ENCODE measurements at places on chromosomes 2 and 18. TPM values are rescaled to one million over a fixed set of nuclear protein-coding genes. Genes with fewer than 3 reads are reported as not detected.

Gene CYS1
- total RNA-seq: 2.6 TPM

Gene C2orf92
- total RNA-seq: 2.5 TPM

Gene TNFAIP6
- total RNA-seq: 10.0 TPM

Gene C2orf66
- total RNA-seq: 0.59 TPM

Gene STEAP3
- 18.4 TPM for total RNA-seq

Gene TMEM169
- 0.83 TPM for total RNA-seq

Gene LYG1
- total RNA-seq: 0.59 TPM

Gene RIT2
- not detected for total RNA-seq

Gene MYOM1
- total RNA-seq: 2.5 TPM

Gene CRACDL
- 0.03 TPM for total RNA-seq

Gene LIMS3
- total RNA-seq: 4.2 TPM

Gene KRTCAP3
- total RNA-seq: 0.39 TPM

Gene APCDD1
- 8.2 TPM for total RNA-seq

Gene CSRNP3
- total RNA-seq: 1.4 TPM

Gene PROKR1
- total RNA-seq: not detected

Gene DSC3
- 0.46 TPM for total RNA-seq

Gene MOGAT1
- not detected for total RNA-seq

Gene EFR3B
- total RNA-seq: 2.4 TPM

Gene PTH2R
- total RNA-seq: 0.17 TPM

Gene CCDC148
- 0.43 TPM for total RNA-seq

Gene TEX44
- not detected for total RNA-seq

Data from smooth muscle cell of the pulmonary artery (primary cell).